ENCODE measurements at places on chromosomes 4 and X.

- no peak for DNase-seq
These were observed 696 bp upstream of the FLNA start for GRCh38 chrX:154375156-154375504.

DNA sequence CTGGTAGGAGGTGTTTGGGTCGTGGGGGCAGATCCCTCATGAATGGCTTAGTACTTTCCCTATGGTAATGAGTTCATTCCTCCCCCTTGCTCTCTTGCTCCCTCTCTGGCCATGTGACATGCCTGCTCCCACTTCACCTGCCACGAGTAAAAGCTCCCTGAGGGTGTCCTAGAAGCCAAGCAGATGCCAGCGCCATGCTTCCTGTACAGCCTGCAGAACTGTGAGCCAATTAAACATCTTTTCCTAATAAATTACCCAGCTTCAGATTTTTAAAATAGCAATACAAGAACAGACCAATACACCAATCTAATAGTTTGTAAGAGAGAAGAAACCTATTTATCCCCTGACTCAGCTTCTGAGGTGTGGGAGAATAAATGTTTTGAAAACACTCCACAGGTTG is 60.5 kb downstream of the FGFBP1 start:
- DNase-seq = no peak

DNA sequence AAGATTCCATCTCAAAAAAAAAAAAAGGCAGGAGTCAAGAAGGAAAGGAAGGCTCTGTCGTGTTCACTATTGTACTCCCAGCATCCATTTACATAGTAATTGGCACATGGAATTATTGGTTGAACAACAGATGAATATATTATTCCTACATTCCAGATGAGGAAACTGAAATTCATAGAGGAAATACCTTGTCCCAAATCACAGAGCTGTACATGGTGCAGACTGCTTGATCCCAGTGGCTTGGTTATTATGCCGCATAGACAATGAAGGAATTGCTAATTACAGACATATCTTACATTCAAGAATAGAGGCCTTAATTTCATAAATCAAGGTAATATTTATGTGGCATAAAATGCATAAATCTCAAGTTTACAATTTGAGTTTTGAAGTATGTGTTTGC is 63.6 kb downstream of the LDB2 start:
- no peak for DNase-seq

DNA sequence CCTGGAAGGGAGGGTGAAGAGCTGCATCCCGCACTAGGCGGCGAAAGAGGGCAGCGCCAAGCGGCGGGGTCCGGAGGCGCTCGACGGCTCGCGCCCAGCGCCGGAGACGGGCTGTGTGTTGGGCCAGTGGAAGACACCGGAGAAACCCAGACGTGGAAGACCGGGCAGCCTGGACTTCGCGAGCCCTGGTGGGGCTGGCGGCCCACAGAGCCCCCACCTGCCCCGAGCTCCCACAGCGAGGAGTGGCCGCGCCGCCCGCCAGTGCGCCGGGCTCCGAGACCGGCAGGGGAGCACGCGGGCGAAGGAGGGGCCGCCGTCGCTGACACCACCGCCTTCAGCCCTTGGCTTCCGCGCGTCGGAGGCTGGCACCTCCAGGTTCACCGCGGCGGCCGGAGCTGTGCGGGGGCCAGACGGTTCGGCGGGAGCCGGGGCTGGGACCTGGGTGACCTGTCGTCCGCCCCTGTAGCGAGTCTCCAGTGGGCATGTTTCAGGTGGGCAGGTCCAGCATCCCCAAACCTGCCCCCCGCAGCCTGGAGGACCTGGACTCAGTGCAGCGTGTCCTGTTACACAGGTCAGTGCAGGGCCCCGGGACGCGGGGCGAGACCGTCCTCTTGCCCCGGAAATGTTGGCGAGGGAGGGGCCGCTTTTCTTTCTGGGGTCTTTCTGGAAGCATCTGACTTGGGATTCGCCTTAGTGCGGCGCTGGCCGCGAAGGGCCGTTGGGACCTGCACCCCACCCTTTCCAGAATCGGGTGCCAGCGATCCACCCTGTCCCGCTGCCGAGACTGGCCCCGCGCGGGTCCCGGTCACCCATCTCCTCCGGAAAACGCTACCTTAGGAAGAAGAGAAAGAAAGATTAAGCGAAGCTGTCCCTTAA is 9.6 kb upstream of the INTU start:
- no peak for DNase-seq

- no peak for DNase-seq
These were observed 414.4 kb downstream of the AFF2 start for GRCh38 chrX:148914783-148915182.

DNA sequence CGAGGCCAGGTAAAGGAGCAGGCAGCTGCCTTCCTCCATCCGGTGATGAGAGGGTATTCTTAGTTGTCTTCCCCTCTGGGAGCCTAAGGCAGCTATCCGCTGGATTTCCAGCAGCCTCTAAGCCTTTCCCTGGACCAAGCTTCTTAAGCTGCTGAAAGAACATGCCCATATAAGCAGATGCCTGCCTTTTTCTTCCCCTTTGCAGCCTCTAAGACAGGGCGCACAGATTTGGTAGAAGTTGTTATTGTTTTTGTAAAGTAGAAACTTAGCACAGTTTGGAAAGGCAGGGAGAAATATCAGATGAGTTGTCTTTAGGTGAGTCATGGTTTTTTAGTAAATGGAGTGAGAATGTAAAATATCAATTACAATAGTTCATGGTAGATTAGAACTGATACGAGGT is 210.8 kb downstream of the ARHGAP10 start:
- DNase-seq = no peak

- no peak for DNase-seq
These were observed 55.8 kb upstream of the BCOR start for GRCh38 chrX:40153345-40154249.

DNA sequence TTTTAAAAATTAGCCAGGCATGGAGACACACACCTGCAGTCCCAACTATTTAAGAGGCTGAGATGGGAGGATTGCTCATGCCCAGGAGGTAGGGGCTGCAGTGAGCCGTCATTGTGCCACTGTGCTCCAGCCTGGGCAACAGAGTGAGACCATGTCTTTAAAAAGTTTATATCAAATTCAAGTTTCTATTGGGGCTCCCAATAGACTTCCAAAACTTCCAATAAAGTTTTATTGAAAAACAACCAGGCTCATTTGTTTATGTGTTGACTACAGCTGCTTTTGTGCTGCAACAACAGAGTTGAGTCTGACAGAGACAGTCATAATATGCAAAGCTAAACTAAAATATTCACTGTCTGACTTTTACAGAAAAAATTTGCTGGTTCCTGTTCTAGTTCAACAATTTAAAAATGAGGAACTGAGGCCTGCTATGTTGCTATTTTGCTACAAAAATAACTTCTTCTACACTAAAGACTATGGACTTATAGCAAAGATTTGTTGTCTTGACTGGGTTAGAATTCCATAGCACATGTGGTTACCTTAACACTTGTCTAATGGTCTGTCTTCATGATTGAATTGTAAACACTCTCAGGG is 63.3 kb upstream of the RELL1 start:
- DNase-seq = no peak

DNA sequence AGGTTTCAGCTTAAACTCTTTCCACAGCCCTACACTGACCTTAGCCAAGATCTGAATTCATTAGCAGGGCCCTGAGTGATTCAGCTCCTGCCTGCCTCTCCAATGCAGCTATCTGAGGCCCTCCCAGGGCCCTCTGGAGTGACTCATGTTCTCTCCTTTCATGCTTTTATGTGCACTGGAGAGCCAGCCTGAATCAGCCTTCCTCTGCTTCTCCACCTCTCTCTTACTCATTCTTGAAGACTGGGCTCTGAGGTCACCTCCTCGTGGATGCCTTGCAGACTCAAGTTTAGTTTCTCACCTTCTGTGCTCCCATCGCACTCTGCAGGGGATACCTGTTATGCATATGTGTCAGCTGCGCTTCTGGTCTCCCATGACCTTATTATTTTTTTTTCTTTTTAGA is 3.1 kb upstream of the OCIAD2 start:
- DNase-seq = peak; percentile 15

GRCh38 chr4:175953960-175954521 is 111.6 kb upstream of the WDR17 start:
- no peak for DNase-seq

DNA sequence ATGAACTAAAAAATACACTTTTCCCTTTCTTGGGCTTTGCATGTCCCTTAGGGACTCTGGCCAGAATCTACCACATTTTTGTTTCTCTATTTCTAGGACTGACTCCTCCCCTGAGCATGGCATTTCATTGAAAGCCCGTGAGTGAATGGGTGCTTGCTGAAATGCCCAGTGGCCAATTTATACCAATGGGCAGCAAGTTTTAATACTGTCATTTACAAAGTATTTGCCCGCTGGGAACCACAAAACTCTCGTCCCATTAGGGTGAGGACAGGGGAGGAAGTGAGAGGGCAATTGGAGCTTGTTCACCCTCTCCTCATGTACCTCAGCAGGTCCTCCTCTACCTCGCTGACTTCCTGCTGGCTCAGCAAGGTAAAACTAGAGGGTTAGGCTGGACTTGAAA is 1.1 kb downstream of the SRPX2 start:
- no peak for DNase-seq

DNA sequence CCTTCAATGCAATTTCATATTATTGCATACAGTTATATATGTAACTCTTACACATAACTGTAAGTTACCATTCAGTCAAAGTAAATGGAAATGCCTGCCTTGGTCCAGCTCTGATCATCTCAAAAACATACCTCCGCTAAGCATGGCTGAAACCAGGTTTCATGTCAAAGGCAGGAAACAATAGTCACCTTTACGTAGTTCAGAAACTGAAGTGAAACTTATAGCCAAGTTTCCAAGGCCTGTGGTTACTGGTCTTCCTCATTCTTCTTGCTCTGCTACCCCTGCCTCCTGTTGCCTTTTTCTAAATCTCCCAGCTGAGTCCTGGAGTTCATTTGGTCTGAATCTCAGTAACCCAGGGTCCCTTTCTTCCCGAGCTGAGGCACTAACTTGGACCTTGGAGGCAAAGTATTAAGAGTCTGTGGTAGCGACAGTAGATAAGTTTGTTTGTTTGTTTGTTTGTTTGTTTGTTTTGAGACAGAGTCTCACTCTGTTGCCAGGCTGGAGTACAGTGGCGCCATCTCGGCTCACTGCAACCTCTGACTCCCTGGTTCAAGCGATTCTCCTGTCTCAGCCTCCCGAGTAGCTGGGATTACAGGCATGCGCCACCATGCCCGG is 30.8 kb downstream of the DAPP1 start:
- no peak for DNase-seq

GRCh38 chr4:102862747-102863146 is 6.0 kb upstream of the CISD2 start:
- DNase-seq = no peak
